Activated T-cell treated with anti-CD3 and anti-CD28 coated beads, Interleukin-2, amount 50 U/mL, for 48 hours (primary cell): ENCODE measurements at places on chromosomes 4 and X.

DNA sequence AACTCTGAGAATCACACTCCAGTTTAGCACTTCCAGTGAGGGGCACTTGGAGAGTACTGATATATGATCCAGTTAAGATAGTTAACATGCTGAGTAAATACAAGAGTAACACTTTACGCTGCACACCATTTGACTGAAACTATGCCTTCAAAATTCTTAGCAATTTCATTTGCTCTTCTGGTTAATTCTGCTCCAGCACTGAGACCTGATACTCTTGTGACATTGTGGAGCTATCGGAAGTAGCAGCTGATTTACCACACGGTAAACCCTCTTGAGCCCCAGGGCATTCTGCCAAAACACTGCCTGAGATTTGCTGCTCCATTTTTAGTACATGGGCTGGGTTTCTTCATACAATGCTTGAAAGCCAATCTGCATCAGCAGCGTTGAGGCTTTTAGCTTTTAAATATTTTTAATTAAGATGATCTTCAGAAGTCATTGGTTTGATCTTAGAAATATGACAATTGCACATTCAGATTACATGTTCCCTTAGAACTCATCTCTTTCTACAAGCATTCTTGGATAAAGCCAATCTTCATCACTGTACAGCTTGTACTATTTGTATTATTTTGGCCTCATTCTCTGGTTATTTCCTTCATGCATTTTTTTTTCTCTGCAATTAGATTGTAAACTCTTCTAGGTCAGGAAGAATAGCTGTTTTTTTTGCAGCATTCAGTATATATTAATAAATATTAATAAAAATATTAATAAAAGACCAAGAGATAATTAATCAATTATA, 67.8 kb upstream of the ETNPPL start:
- no peak for DNase-seq

- DNase-seq: no peak
These were observed 127.3 kb upstream of the KLF3 start for GRCh38 chr4:38536716-38537115.

GRCh38 chrX:136304493-136304892, 3.7 kb downstream of the ADGRG4 start:
- DNase-seq: no peak

DNA sequence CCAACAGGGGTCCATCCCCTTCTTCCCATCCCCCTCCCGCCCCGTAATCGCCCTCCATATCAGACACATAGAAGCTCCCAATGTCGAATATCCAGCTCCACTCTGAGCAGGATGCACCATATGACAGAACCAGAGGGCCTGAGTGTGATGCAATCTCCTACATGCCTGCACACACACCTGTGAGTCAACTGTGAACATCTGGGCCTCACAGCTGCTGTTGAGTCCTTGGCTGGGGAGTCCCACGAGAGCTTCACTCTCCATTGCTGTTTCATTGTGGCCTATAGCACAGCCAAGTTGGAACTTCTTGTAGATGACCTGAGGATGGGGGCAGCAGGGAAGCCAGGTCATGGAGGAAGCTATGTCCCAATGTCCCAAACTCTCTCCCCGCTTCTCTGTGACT, 8.2 kb downstream of the SLC38A5 start:
- DNase-seq: peak; percentile 18
